ENCODE measurements at places on chromosomes 16 and 17.

DNA sequence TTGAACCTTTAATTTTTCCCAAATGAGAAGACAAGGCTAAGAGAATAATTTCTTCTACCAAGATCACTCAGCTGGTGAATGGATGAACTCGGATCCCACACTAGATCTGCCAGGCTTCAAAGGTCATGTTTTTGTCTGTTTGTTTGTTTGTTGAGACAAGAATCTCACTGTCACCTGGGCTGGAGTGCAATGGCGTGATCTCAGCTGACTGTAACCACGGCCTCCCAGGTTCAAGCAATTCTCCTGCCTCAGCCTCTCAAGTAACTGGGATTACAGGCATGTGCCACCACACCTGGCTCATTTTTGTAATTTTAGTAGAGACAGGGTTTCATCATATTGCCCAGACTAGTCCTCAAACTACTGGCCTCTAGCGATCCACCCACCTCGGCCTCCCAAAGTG lies 6.6 kb downstream of the ZNF19 start:
- H3K4me3 ChIP-seq: no peak overlapping the region
- no peak overlapping the region for H3K27ac ChIP-seq
- no peak for DNase-seq
- H3K27me3 ChIP-seq: no peaks in the 10 kb centered on the region
- H3K4me1 ChIP-seq: peaks cover 3% of the 10 kb centered on the region
- H3K36me3 ChIP-seq: no peaks in the 10 kb centered on the region

- H3K27me3 ChIP-seq: no peaks in the 10 kb centered on the region
- peaks cover 17% of the 10 kb centered on the region for H3K36me3 ChIP-seq
Observed at GRCh38 chr17:51152766-51153209, 571 bp upstream of the NME1 start.

DNA sequence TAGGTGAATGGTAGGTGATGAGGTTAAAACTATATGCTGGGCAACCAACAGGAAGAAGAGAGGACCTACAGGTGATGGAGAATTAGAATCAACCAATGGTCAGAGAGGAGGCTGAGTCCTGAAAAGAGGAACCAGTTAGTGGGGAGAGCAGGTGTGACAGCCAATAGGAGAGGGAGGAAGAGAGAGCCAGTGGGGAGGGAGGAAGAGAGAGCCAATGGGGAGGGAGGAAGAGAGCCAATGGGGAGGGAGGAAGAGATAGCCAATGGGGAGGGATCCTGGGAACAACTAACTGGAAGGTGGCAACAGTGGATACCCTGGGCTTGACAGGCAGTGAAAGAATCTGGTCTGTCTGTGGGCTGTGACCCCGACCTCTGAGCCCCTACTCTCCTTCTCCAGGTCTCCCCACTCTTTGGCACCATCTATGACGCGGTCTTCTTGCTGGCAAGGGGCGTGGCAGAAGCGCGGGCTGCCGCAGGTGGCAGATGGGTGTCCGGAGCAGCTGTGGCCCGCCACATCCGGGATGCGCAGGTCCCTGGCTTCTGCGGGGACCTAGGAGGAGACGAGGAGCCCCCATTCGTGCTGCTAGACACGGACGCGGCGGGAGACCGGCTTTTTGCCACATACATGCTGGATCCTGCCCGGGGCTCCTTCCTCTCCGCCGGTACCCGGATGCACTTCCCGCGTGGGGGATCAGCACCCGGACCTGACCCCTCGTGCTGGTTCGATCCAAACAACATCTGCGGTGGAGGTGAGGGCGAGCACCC lies 3.7 kb downstream of the GUCY2D start:
- H3K27me3 ChIP-seq: peaks cover 3% of the 10 kb centered on the region
- H3K4me1 ChIP-seq: peaks cover 6% of the 10 kb centered on the region
- no peak overlapping the region for H3K4me3 ChIP-seq
- H3K36me3 ChIP-seq: no peaks in the 10 kb centered on the region

DNA sequence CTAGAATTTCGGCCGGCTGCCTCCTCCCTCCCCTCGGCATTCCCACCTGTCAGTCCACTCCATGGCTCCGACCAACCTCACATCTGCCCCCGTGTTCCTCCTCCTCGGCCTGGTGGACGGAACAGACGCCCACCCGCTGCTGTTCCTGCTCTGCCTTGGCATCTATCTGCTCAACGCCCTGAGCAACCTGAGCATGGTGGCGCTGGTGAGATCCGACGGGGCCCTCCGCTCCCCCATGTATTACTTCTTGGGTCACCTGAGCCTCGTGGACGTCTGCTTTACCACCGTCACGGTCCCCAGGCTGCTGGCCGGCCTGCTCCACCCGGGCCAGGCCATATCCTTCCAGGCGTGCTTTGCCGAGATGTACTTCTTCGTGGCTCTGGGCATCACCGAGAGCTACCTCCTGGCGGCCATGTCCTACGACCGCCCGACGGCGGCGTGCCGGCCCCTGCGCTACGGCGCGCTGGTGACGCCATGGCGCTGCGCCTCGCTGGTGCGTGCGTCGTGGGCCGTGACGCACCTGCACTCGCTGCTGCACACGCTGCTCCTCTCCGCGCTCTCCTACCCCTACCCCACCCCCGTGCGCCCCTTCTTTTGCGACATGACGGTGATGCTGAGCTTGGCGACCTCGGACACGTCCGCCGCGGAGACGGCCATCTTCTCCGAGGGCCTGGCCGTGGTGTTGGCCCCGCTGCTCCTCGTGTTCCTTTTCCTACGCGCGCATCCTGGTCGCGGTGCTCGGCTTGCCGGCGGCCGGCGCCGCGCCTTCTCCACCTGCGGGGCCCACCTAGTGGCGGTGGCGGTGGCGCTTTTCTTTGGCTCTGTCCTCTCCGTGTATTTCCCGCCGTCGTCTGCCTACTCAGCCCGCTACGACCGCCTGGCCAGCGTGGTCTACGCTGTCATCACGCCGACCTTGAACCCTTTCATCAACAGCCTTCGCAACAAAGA lies at the start of gene OR3A2:
OR3A2 (minus strand) TSS at position 440 of the 948 bp plus-strand sequence.
- DNase-seq: no peak
- H3K4me3 ChIP-seq: no peak within 1 kb of the TSS

DNA sequence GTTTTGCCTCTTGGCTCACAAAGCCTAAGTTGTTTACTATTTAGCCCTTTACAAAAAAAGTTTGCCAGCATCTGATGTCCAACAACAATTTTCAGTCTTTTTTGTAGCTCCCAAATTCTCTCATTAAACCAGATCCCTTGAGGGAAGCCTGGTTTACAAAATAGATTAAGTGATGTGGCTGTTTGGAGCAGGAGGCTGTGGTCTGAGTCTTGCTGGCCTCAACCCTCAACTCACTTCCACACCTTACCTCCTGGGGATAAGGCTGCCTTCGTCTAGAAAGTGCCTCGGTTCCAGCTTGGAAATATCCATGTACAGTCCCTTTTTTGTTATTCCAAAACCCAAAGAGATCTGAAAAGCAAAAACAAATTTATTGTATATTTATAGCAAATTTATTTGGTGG lies 138.4 kb downstream of the WWOX start:
- DNase-seq: no peak
- H3K27me3 ChIP-seq: no peaks in the 10 kb centered on the region
- no peaks in the 10 kb centered on the region for H3K4me1 ChIP-seq
- H3K27ac ChIP-seq: no peak overlapping the region
- no peaks in the 10 kb centered on the region for H3K36me3 ChIP-seq

GRCh38 chr17:7478276-7479212 lies 887 bp downstream of the ZBTB4 start:
- peak overlapping the region; percentile 89 for H3K4me3 ChIP-seq
- DNase-seq: no peak
- peak overlapping the region; percentile 64 for H3K27ac ChIP-seq
- no peaks in the 10 kb centered on the region for H3K27me3 ChIP-seq
- peaks cover 11% of the 10 kb centered on the region for H3K4me1 ChIP-seq

DNA sequence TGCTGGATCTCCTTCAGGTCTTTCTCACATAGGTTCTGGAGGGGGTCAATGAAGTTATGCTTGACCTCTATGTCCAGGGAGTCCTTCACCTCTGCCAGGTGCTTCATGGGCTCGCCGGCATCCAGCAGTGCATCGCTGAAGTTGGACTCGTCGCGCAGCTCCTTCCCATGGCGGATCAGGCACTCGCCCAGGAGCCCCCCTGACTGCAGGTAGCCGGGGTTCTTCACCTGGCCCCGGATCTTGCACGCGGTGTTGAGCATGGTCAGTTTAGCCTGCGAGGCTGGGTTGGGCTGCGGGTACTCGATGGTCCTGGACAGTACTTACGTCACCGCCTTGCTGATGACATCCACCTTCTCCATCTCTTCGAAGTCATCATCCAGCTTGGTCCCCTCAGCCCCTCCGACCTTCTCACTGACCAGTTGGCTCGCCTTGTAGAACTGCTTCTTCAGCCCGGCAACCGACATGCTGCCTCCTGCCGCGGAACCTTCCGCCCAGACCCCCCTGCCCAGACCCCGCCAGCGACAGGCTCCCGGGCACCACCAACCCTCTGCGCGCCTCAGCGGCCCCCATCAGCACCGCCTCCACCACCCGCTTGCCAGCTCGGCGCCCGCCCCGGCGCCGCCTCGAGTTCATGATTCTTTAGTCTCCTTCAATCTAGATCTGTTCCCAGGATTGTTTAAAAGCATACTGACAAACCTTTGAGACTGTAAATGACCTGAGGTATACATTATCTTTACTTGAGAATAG lies 99.8 kb downstream of the KPNA2 start:
- no peak for DNase-seq
- no peaks in the 10 kb centered on the region for H3K36me3 ChIP-seq
- H3K4me3 ChIP-seq: no peak overlapping the region

DNA sequence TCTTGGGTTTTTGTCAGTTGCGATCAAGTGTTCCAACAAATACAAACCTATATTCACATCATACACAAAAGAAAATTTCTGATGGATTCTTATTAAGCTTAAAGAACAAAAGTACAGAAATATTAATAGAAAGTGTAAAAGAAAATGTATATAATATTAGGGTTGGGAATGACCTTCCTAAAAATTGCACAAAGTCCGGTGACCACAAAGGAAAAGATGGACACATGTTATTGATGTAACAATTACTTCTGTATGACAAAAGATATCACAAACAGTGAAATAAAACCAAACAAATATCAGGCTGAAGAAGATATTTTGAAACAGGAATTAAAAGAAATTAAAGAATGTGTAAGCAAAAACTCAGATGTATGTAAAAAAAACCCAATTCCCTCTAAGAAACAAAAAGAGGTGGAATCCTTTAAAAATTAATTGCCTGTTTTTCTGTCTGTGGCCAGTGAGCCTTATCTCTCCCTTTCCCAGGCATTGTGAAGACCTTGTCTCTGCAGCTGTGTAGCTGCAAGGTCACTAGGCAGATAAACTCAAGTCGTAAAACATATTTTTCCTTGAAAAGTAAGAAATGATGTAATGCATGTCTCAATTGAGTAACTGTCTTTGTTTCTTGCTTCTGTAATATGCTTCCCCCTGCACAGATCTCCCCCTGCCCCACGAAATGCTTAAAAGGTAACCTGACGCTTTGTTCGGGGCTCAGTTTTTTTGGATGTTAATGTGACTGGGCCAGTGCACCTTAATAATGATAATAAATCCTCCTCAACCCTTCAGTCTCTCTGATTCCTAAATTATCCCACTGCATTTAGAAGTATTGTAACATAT lies 2.8 kb downstream of the ST6GALNAC1 start:
- no peaks in the 10 kb centered on the region for H3K4me1 ChIP-seq
- no peak overlapping the region for H3K4me3 ChIP-seq
- H3K36me3 ChIP-seq: no peaks in the 10 kb centered on the region
- no peak for DNase-seq

DNA sequence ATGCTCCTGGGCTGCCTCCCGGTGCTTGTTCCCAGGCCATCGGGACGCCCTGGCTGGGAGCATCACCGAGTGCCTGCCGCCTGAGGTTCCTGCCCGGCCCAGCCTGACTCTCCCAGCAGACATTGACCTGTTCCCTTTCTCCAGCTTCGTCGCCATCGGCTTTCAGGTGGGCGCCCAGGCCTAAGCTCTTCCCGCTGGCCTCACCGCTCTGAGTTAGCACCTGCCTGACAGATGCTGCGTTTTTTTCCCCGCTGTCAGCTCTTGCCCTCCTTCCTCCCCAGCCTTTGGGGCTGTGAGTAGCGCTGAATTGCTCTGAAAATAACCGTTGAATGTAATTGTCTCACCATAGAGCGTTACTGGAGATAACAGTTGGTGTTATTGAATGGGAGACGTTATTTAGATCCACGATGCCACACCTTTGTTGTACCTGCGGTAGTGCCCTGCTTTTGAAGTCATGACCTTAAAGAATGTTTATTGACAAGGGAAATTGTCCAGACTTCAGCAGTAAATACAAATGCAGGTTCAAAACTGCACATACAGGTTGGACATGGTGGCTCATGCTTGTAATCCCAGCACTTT lies 21.3 kb upstream of the SMIM5 start:
- no peaks in the 10 kb centered on the region for H3K36me3 ChIP-seq
- no peak for DNase-seq
- H3K27me3 ChIP-seq: no peaks in the 10 kb centered on the region
- no peak overlapping the region for H3K27ac ChIP-seq
- H3K4me1 ChIP-seq: no peaks in the 10 kb centered on the region
- H3K4me3 ChIP-seq: no peak overlapping the region

- H3K27ac ChIP-seq: no peak overlapping the region
- peaks cover 15% of the 10 kb centered on the region for H3K36me3 ChIP-seq
- no peaks in the 10 kb centered on the region for H3K27me3 ChIP-seq
- no peak for DNase-seq
- peaks cover 24% of the 10 kb centered on the region for H3K4me1 ChIP-seq
Observed at GRCh38 chr16:68360956-68361355, 50.1 kb downstream of the PRMT7 start.

DNA sequence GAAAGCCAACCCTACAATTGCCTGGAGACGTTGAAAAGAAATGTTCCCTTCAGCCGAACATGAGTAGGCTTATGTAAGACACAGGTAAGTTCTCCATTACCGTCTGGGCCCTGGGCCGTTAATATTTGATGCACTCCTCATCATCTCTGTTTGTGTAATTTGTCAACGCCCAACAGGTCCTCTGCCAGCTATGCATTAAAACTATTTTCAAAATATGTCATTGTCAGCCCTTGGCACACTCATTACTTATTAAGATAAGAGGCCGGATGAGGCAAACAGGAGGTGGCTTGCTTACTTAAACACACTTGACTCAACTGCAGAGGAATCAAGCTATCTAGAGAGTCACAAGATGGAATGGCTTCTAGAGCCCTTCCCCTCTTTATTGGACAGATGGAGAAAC lies 544.9 kb downstream of the TOX3 start:
- no peak overlapping the region for H3K4me3 ChIP-seq
- H3K4me1 ChIP-seq: no peaks in the 10 kb centered on the region
- H3K27me3 ChIP-seq: no peaks in the 10 kb centered on the region
- H3K36me3 ChIP-seq: no peaks in the 10 kb centered on the region
- no peak overlapping the region for H3K27ac ChIP-seq

GRCh38 chr17:59496178-59496577 lies 69.2 kb upstream of the DHX40 start:
- DNase-seq: no peak
- H3K27ac ChIP-seq: no peak overlapping the region
- no peaks in the 10 kb centered on the region for H3K27me3 ChIP-seq
- H3K36me3 ChIP-seq: no peaks in the 10 kb centered on the region

GRCh38 chr16:57001026-57001679 lies 11.8 kb downstream of the NLRC5 start:
- no peak overlapping the region for H3K4me3 ChIP-seq
- DNase-seq: no peak
- peak overlapping the region; percentile 93 for H3K27ac ChIP-seq
- no peaks in the 10 kb centered on the region for H3K27me3 ChIP-seq
- H3K4me1 ChIP-seq: peaks cover 59% of the 10 kb centered on the region

GRCh38 chr16:75043175-75043895 lies 44.5 kb downstream of the ZNRF1 start:
- H3K27ac ChIP-seq: 0 out of 2 replicates have a peak overlapping the region, but pooled peaks have one; percentile 5
- H3K36me3 ChIP-seq: no peaks in the 10 kb centered on the region
- peaks cover 27% of the 10 kb centered on the region for H3K4me1 ChIP-seq
- no peaks in the 10 kb centered on the region for H3K27me3 ChIP-seq
- peak; percentile 59 for DNase-seq
